ENCODE measurements at places on chromosomes 7 and 10.
A peak's percentile ranks its signal among the peaks of the same experiment; 100 is the strongest.

DNA sequence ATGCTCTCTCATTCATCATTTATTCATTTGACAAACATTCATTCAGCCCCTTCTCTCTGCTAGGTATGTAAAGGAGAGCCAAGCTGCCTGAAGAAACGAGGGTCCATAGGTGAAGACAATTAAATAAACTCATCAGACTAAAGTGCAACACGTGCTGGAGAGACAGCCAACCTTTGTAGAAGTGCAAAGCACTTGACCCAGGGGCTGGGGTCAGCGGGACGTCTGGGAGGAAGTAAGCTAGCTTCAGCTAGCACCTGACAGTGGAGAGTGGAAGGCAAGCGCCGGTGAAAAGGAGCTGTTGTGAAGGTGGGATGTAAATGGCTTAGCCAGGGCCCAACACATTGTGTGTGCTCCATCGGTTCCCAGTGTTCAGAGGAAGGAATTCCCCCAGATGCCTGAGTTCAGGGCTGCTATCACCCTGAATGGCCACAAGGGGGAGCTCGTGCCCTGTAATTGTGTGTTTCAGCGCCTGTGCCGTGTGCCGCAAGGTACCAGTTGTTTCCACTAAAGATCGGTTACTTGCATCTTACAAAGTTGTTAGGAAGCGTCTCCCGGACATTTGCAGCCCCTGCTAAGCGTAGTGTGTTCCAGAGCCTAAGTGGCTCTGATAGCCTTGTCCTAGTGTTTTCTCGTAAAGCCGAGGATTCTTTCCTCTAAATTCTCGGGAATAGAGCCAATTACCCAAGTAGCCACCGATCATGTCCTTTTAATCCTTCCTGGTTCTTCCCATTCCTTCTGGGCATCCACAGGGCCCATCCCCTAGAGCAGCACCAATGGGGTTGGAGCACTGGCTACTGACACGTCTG lies 30.6 kb downstream of the TLX1 start:
- peak; percentile 64 for DNase-seq

GRCh38 chr7:80726666-80727065 lies 88.2 kb downstream of the CD36 start:
- no peak for DNase-seq

DNA sequence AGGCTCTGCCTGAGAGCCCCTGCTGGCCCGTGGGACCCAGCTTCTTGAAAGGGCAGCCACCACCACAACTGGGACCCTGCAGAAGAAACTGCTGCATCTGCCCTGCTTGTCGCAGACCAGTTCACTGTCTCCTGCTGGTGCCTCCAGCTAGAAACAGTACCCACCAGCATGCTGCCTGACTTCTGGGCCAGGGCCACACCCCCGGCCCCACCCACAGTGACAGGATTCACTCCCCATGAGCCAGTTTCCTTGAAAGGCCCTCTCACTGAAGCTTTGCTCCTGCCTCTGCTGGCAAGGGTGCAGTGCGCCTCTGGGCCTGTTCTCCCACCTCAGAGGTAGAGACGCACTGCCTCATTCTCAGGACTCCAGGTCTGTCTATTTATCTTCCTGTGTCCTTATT lies 32.4 kb downstream of the ANXA11 start:
- DNase-seq: no peak

GRCh38 chr7:46230990-46231305 lies 309.9 kb upstream of the IGFBP3 start:
- DNase-seq: peak; percentile 61

GRCh38 chr7:99108613-99109012 lies 35.3 kb downstream of the SMURF1 start:
- peak; percentile 78 for DNase-seq

GRCh38 chr7:49037346-49038210 lies 113.2 kb downstream of the CDC14C start:
- no peak for DNase-seq

DNA sequence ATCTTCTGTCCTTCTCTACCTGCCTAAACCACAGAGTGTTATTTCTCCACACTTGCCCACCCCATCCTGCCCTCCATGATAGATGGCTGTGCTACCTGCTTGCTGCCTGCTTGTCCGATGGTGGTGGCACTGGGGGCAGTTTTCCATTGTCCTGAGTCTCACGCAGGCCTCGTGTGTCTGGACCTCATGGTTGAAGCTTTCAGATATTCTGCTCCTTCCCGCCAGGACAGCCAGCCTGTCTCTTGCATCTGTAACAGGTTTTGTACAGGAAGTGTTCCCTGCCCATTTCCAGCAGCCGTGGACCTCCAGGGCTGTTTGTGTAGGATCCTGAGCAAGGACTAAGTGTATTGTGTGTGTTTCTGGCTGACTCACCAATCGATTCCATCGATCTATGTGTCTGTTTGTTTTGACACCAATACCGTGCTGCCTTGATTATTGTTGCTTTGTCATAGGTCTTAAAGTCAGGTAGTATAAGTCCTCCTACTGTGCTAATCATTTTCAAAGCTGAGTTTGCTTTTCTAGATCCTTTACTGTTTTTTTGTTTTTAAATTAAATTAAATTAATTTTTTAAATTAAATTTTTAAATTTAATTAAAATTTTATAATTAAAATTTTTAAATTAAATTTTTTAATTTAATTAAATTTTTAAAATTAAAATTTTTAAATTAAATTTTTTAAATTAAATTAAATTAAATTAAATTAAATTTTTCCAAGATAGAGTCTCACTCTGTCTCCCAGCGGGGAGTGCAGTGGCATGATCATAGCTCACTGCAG lies 8.5 kb downstream of the IL15RA start:
- no peak for DNase-seq

DNA sequence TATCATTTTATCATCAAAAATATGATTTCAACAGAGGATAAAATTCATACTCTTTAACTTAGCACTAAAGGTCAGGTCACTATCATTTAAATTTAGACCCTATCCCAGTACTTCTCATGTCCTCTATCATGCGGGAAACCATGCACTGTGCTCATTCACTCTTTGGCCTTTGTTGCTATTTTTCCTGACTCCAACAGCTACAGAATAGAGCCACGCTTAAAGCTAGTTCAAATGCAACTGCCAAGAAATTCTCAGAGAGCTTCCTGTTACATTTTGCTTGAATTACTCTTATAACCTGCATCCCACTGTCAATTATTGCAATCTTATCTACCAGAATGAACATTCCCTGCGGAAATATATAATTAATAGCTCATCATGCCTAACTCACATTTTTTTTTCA lies 58.3 kb downstream of the SEMA3A start:
- no peak for DNase-seq

GRCh38 chr10:31055573-31056251 lies 24.0 kb upstream of the ZNF438 start:
- no peak for DNase-seq

DNA sequence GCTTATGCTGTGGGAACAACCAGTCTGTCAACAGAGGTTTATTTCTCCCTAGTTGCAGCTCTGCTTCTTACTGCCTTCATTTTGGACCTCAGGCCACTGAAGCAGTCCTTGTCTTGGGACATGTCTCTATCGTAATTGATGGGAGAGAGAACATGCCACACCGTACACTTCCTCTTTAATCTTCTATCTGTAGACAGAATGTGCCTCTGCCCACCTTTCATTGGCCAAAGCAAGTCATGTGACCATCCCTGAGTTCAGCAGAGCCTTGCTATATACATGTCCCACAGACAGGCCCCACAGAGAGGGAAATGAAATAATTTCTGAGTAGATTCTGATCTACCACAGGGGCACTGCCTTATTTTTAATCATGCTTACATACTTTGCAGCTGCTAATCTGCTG lies 98.0 kb downstream of the KCND2 start:
- DNase-seq: no peak

GRCh38 chr7:77544518-77544917 lies 7.4 kb downstream of the PTPN12 start:
- DNase-seq: no peak

DNA sequence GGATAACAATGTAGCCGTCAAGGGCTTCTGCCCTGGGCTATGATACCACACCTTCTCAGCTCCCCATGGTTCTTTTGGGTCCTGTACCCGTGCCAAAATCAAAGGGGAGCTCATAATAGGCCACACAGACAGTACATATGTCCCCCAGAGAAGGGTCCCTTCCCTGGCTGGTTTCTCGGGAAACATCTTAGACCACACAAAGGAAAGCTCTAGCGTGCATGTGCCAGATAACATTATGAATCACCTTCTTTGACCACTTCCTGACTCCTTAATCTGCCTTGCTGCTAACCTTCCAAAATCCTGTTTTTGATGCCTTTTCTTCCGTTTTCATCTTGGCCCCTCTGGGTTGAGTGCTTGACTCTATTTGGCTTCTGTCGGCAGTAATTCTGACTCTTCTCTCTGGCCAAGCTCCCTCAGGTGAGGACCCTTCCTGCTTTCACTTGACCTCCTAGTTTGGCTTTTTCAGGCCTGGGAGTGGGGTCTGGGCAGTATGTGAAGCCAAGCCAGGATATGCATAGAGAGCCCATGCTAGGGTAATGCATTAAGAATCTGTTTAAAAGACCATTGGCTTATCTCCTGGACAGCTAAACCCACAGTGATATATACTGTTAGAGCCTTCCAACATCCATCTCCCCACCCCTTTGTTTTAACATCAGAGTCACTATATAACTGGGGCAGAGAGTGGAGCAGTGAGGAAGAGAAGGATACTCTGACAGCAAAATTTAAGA lies 84.8 kb downstream of the ANLN start:
- DNase-seq: peak; percentile 24

DNA sequence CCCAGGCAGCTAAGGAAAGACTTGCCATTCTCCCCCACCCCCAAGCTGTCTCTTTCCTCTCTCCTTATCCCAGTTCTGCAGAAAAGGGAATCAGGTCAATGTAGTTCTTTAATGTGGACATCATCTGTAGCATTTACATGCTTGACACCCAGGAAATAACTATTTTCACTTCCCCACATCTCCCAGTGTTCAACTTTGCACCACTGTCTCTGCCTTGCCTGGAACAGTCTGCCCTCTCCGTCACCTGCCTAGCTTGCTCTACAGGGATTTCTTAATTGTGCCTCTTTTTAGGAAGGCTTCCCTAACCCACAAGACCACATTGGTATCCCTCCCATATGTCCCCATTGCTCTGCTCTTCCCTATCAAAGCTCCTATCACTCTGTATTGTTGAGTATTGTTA lies 45.9 kb upstream of the TOMM7 start:
- no peak for DNase-seq

DNA sequence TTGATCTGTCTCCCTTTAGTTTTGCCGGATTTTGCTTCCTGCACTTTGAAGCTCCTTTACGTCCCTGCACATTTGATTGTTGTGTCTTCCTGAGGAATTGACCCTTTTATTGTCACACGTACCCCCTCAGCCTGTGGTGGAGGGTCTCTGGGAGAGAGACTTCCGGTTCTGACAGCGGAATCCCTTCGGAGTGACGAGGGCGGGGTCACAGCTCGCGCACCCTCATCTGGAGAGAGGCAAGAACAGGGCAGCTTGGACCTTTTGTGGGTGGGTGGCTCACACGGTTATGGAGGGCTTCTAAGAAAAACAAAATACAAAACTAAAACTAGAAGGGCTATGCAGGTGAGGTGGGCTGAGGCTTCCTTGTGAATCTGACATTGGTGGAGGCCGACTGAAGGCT lies 26.0 kb downstream of the AMZ1 start:
- DNase-seq: no peak

GRCh38 chr10:130804281-130804680 lies 507.2 kb downstream of the TCERG1L start:
- no peak for DNase-seq

- no peak for DNase-seq
Observed at GRCh38 chr10:119353421-119353820, 146.1 kb downstream of the GRK5 start.

- peak; percentile 81 for DNase-seq
Observed at GRCh38 chr10:86411281-86411841, 44.8 kb upstream of the GRID1 start.

- no peak for DNase-seq
Observed at GRCh38 chr7:27897001-27897400, 157.0 kb downstream of the TAX1BP1 start.

GRCh38 chr10:566241-566885 lies 123.1 kb downstream of the DIP2C start:
- DNase-seq: no peak

GRCh38 chr7:37385787-37386186 lies 62.9 kb downstream of the ELMO1 start:
- DNase-seq: no peak

DNA sequence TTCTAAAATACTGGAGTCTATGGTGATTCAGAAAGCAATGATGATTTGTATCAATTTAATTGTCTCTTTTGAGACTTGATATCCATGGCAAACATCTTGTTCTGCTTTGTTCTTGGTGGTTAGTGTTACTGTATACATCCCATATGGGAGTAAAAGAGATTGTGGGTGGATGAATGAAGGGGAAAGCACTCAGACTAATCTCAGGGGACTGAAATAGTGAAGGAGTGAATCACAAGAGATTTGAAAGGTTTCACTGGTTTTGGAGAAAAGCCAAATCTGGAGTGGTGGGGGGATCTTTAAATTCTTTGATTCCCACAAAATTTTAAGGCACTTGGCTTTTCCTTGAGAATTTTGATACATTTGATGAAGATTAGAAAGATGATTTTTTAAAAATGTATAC lies 369.4 kb downstream of the INHBA start:
- DNase-seq: peak; percentile 98

DNA sequence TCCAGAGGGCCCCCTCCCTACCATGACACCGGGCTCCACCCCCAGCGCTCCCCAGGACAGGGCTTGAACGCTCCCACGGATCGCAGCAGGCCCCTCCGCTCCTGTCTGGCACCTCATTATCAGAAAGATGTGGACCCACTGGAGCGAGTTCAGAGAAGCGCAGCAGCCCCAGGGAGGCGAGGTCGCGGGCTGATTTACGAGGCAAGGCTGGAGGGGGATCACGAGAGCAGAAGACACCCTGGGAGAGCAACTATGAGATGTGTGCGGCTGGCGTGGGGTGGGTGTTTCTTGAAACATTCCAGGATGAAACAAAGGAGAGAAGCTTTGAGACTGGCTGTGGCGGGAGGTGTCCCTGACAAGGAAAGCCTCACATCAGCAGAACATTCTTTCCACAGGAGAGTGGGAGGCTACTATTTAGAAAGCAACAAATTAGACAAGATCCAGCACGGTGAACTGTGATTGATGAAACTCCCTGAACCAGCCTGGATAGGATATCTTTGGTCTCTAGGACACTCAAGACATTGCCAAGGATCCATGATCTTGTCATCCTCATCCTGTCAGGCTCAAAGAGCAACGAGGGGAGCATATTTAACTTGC lies 66.0 kb downstream of the JCAD start:
- DNase-seq: no peak

GRCh38 chr10:22619101-22619500 lies 95.3 kb downstream of the PIP4K2A start:
- DNase-seq: peak; percentile 46

- DNase-seq: no peak
Observed at GRCh38 chr10:128062881-128063563, 63.2 kb downstream of the MKI67 start.

GRCh38 chr7:25391295-25391861 lies 163.1 kb upstream of the NPVF start:
- DNase-seq: peak; percentile 29

- peak; percentile 95 for DNase-seq
Observed at GRCh38 chr10:123930340-123931001, 38.9 kb upstream of the CPXM2 start.

GRCh38 chr7:96136600-96137239 lies 185.2 kb downstream of the SLC25A13 start:
- DNase-seq: no peak

Measured in fibroblast of skin of right quadriceps (primary cell).